Anterior cingulate cortex (tissue), 58 donors: ENCODE measurements at places on chromosomes 7 and 10.

GRCh38 chr7:39946693-39947092 is 3.4 kb upstream of the CDK13 start:
- no peak for DNase-seq

DNA sequence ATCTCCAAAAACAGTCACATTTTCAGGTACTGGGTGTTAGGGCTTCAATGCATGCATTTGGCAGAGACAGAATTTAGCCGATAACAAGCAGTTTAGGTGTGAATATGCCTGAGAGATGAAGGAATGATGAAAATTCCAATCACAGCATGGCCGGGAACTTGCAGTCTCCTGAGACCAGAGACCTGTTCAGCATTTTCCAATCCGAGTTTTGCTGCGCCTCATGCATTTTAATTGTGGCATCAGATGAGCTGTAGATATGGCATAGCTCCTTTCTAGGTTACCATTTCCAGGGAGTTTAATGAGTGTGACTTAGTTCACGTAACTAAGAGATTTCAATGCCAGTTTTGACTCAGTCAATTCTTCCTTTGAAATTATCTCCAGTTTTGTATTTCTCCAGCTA is 14.5 kb upstream of the C1QL3 start:
- DNase-seq: no peak

DNA sequence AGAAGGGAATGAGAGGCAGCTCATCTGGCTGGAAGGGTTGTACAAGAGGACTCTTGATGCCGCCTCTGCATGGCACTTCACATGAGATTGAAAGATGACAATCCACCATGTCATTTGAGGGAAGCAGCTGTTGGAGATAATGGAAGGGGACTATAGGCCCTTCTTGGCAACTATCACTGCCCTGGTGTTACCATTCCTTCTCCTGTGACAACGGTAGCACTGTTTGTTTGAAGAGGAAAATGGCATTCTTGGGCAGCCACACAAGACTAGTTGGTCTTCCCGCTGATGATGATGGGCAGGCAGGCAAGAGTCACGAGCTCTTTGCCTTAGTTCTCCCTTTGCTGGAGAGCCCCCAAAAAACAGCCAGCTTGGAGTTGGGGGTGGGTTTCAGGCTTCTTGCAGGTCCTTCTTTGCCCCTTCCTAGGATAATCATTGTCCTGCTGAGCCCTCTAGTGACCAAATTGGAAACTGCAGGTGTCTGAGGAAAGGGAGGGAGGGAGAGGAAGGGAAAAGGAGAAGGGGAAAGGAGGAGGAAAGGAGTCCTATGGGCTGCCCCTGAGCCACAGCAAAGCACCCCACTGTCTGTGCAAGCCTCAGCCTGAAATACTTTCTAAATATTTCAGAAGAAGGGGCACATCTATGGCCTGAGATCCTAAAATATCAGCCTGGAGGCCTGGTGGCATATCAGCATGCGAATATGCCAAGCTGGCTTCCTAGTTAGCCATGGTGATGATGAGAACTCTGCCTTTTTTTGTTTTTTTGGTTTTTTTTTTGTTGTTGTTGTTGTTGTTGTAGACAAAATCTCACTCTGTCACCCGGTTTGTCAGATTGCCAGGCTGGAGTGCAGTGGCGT is 165.6 kb upstream of the KMT2E start:
- DNase-seq: no peak

DNA sequence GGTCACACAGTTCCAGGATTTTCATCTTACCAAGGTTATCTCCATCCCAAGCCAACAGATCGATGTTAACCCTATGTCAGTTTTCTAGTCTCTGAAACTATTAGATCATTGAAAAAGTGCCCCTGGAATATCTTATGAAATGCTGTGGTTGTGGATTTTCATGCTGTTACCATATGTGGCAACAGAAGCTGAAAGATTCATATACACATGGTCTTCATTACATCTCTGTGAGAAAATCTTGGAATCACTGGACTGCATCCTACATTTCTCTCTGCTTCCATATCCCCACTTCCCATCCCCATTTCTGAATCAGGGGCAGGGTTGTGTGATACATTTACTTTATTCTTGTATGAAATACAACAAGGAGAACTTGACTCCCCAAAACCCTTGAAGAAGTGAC is 146.1 kb downstream of the SLC16A9 start:
- DNase-seq: no peak

DNA sequence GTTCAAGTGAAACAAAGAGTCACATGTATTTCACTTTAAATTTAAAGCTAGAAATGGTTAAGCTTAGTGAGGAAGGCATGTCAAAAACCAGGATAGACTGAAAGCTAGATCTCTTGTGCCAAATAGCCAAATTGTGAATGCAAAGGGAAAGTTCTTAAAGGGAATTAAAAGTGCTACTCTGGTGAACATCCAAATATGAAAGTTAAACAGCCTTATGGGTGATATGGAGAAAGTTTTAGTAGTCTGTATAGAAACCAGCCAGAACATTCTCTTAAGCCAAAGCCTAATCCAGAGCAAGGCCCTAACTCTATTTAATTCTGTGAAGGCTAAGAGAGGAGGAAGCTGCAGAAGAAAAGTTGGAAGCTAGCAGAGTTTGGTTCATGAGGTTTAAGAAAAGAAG is 47.1 kb downstream of the MXI1 start:
- DNase-seq: no peak

- no peak for DNase-seq
Measured at GRCh38 chr7:93779115-93779514, 111.4 kb downstream of the TFPI2 start.

DNA sequence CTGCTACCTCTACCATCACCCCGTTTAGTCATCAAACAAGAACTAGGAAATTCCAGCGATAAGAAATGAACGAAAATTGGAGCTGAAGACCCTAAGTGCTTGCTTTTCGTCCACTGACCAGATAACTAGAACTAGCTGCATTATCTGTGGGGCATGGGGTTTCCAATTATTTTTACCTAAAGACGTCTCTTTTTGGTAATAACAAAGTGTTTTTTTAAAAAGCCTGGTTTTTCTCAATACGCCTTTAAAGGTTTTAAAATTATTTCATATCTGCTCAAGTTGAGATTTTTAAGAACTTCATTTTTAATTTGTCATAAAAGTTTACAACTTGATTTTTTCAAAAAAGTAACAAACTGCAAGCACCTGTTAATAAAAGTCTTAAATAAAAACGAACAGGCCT is 104.2 kb downstream of the GALNT11 start:
- no peak for DNase-seq

DNA sequence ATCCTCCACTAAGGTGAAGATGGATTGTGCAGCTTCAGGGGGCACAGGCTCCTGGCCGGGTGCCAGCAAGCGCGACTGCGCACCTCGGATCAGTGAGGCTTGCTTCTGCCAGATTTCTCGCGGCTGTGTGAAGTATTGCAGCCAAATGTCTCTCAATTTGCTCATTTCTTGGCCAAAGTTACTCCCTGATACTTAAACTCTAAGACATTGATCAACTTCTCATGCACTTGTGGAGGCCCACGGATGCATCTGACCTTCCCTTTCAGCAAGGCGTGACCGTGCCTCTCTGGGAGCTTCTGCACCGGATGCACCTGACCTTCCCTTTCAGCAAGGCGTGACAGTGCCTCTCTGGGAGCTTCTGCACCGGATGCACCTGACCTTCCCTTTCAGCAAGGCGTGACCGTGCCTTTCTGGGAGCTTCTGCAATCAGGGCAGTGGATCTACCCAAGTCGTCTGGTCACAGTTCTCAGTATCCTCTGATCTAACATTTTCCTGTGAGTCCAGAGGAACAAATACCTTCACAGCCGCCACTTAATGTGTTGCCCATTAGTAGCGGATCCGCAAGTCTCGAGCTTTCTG is 248.3 kb downstream of the ADARB2 start:
- DNase-seq: no peak

DNA sequence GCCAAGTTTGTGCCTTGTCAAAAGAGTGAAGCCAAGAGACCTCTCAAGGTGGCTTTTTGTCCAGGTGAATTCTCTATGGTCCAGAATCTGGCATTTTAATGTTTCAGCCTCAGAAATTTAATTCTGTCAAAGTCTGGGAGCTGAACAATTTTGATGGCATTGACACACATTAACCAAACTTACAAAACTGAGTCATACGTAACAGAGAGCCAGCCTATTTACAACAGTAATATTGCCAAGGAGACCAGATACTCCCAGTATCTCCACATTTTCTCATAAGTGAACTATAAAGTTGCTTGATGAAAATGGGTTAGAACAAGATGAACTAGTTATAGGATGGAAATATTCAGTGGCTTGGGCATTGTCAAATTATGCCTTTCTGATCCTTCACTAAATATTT is 43.8 kb downstream of the PDE6C start:
- DNase-seq: no peak

GRCh38 chr7:28698840-28699239 is 259.3 kb downstream of the TRIL start:
- DNase-seq: no peak

DNA sequence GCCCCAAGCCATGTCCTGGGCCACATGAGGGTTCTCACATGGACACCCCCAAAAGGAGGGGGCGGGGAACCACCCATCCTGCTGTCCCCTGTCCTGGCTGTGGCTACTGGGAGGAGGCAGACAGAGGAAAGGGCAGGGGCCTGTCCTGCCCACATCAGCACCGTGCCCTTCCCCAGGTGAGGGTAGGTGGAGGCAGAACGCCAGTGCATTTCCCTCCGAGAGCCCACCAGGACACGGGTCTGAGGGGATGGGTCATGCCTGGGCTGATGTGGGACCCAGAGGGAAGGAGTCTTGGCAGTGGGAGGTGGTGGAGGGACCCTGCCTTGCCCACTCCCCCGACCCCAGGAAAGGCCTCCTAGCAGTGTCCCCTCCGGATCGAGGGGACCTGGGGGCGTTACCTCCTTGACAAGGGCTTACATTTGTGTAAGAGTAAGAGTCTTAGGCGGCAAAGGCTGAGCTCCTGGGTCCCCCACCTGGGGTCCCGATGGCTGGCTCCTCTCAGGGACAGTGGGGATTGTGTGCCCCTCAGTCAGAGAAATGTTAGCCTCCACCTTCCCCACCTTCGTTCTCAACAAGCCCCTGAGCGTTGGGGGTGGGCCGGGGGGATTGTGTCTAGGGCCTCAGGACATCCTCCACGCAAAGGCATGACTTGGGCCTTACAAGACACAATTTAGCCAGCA is 6.1 kb downstream of the CRYGN start:
- DNase-seq: no peak

GRCh38 chr7:138750901-138751464 is 46.8 kb upstream of the TMEM213 start:
- no peak for DNase-seq

DNA sequence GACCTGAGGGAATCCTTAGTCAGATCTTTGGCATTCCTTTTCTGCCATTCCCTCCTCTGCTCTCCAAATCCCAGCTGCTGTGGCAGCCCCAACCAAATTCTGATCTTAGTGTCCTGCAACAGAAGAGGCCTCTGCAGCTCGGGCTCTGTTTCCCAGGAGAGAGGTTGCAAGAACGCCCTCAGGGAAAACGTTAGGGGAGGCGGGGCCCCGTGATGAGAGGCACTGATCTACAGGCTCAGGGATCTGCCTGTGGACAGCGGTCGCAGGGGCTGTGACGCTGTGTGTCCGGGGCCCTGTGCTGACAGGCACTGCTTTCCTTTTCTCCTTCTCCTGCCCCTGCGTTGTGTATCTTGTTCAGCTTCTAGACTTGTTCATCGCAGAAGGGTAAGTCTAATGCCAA is 57.3 kb upstream of the DPYSL4 start:
- DNase-seq: no peak

GRCh38 chr10:75717126-75717916 is 285.9 kb downstream of the LRMDA start:
- DNase-seq: no peak

- DNase-seq: no peak
Measured at GRCh38 chr7:31137234-31137633, 85.1 kb downstream of the ADCYAP1R1 start.

DNA sequence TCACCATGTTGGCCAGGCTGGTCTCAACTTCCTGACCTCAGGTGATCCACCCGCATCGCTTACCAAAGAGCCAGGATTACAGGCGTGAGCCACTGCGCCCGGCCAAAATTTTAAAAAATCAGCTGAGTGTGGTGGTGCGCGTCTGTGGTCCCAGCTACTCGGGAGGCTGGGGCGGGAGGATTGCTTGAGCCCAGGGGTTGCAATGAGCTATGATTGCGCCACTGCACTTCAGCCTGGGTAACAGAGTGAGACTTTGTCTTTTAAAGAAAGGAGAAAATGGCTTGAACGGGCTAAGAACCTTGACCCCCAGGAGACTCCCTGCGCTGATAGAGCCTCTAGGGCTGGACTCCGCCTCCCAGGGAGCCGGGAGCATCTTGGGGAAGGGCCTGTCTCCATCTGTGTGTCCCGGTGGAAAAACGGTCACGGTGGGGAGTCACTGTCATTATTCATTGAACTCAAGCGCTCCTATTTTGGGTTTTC is 760 bp upstream of the KCTD7 start:
- no peak for DNase-seq

DNA sequence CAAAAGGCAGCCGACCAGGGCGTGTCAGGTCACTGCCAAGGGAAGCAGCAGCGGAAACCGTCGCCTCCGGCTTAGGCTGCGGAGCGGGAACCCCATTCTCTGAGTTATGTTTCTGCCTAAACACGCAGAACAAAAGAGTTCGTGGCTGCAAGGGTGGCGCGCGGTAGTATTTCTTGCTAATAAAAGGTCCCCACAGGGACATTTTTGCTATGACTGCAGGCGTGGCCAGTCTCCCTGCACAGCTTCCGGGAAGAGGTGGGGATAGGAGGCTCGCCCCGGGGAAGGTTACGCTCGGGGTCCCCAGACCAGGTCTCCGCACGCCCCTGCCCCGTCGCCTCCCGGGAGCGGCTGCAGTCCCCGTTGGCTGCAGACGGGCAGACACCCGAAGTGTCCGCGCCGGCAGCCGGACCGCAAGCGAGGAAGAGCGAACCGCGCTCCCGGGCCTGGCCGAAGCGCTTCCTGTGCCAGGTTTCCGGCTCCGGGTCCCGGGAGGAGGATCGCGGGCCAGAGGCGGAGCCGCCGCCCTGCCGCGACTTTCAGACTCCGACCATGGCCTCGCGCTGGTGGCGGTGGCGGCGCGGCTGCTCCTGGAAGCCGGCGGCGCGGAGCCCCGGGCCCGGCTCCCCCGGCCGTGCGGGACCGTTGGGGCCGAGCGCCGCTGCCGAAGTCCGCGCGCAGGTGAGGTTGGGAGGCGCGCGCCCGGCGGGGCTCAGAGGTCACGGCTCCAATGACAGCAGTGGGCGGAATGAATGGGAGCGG is at the start of gene PDSS1:
PDSS1 (plus strand) TSS at position 539 of the 759 bp plus-strand sequence; CDS start at position 550, 11 bp downstream.
- DNase-seq: peak; percentile 88

DNA sequence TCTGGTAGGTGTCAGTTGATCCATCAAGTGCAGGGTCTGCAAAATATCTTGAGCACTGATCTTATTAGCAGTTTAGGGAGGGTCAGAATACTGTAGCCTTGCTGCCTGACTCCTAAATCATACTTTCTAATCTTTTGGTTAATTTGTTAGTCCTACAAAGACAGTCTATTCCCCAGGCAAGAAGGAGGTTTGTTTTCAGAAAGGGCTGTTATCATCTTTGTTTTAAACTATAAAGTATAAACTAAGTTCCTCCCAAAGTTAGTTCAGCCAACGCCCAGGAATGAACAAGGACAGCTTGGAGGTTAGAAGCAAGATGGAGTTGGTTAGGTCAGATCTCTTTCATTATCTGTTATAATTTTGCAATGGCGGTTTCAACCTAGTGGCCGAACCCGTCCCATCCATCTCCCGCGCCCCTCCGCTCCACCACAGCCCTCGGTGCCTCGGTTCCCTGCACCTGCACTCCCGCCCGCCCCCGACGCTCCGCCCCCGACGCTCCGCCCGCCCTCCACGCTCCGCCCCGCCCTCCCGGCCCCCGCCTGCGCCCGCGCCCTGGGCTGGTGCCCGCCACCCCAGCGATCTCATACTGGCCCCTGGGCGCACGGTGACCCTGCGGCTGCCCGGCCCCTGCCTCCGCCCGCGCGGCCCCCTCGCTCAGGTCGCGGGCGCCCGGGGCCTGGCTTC is at the start of gene ADCK2:
ADCK2 (plus strand) TSS at position 564 of the 681 bp plus-strand sequence. CDS start 386 bp downstream, outside the sequence.
- DNase-seq: peak; percentile 36
